Naive thymus-derived CD8-positive, alpha-beta T cell (primary cell): ENCODE measurements at places on chromosomes 7 and 10. TPM values are rescaled to one million over a fixed set of nuclear protein-coding genes. Genes with fewer than 3 reads are reported as not detected.
A peak's percentile ranks its signal among the peaks of the same experiment; 100 is the strongest.

- no peak overlapping the region for H3K27ac ChIP-seq
- H3K27me3 ChIP-seq = no peaks in the 10 kb centered on the region
- no peaks in the 10 kb centered on the region for H3K36me3 ChIP-seq
- no peaks in the 10 kb centered on the region for H3K4me1 ChIP-seq
- no peak overlapping the region for H3K4me3 ChIP-seq
Measured at GRCh38 chr10:60816628-60817397, 38.5 kb downstream of the CDK1 start.

Gene HOXA3
- polyA plus RNA-seq = not detected

Gene ASB4
- polyA plus RNA-seq = not detected

DNA sequence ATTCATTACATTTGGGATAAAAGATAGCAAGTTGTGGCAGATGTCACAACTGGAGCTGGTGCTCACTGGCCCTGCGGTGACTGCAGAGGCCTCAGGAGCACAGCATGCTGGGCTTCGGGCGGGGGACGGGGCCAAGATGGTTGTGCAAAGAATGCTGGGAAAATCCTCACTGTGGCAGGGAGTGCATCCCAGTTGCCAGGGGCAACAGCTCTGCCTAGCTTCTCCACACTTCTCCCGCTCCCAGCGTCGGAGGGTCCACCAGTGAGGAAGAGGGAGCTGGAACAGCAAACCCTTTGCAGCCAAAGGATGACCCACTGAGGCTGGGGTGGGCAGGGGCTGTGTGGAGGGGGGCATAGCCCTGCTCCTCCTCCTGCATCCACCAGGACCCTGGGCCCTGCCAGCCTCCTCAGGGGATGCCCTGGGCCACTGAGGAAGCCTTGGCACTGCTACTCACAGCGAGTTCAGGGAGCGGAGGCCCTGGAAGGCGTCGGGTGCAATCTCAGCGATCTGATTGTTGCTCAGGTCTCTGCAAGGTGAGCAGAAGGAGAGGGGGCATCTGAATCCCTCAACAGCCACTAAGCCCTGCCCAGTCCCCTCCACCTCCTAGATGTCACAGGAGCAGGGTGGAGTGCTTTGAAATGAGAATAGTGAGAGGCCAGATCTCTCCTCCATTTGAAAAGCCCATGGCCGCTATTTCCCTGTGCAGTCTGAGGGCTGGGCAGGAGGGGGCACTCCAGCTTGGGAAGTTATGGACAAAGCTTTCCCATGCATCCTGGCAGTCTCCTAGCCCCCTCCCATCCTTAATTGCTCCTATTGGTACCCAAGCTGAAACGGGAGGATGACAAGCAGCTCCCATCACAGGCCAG is 126.5 kb downstream of the SLIT1 start:
- DNase-seq = no peak
- H3K27ac ChIP-seq = no peak overlapping the region
- no peaks in the 10 kb centered on the region for H3K4me1 ChIP-seq
- H3K36me3 ChIP-seq = no peaks in the 10 kb centered on the region
- no peak overlapping the region for H3K4me3 ChIP-seq
- no peaks in the 10 kb centered on the region for H3K27me3 ChIP-seq

Gene ARMC10
- polyA plus RNA-seq = 38.3 TPM

Gene PLEKHS1
- not detected for polyA plus RNA-seq

DNA sequence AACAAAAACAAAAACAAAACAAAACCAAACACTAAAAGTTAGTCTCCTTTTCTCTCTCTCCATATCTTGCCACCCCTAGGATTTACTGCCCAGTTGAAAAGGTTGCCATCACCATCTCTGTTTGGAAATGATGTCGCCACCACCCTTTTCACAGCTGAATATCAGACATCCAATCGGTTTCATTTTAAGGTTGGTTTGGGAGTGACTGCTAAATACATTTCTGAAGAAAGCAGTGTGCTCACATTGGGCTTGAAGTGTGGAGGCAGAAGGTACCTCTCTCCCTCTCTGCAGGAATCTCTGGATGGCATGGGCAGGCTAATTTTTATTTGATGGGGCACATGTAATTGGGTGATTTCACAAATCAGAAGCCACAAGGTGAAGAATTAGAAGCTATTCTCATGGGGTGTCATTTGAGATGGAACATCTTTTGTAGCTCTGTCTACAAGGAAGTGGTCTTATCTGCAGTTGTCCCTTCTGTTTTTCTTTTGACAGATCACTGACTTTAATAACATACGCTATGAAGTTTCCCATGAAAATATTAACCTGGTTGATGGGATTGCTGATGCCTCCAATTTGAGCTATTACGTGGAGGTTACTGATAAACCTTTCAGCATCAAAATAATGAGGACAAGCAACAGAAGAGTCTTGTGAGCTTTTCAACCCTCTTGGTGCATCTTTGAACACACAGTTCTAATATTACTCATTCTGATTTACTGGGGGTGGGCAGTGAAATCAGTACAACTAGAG is 20.1 kb downstream of the MGAM2 start:
- H3K27ac ChIP-seq = no peak overlapping the region
- H3K36me3 ChIP-seq = no peaks in the 10 kb centered on the region
- H3K4me3 ChIP-seq = no peak overlapping the region
- DNase-seq = no peak

Gene SLIT1
- polyA plus RNA-seq = not detected

Gene PRKG1
- not detected for polyA plus RNA-seq

DNA sequence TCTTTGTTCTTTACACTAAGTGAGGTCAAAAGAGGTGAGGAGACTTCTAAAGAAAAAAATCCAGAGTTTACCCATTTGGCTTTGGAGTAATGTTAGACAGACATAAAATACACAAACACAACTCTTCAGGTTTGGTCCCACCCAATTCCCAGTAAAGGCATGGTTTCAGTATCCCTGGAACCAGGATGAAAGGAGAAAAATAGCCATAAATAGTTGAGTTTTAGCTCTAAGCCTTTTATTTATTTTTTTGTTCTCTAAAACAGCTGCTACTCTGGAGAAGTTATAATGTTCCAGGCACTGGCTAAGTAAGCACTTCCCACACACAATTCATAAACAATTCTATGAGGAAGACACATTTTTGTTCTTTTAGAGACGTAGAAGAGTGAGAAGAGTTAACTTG is 4.0 kb downstream of the ABCB1 start:
- H3K4me1 ChIP-seq = peaks cover 37% of the 10 kb centered on the region
- H3K36me3 ChIP-seq = no peaks in the 10 kb centered on the region
- no peak for DNase-seq
- no peak overlapping the region for H3K27ac ChIP-seq

DNA sequence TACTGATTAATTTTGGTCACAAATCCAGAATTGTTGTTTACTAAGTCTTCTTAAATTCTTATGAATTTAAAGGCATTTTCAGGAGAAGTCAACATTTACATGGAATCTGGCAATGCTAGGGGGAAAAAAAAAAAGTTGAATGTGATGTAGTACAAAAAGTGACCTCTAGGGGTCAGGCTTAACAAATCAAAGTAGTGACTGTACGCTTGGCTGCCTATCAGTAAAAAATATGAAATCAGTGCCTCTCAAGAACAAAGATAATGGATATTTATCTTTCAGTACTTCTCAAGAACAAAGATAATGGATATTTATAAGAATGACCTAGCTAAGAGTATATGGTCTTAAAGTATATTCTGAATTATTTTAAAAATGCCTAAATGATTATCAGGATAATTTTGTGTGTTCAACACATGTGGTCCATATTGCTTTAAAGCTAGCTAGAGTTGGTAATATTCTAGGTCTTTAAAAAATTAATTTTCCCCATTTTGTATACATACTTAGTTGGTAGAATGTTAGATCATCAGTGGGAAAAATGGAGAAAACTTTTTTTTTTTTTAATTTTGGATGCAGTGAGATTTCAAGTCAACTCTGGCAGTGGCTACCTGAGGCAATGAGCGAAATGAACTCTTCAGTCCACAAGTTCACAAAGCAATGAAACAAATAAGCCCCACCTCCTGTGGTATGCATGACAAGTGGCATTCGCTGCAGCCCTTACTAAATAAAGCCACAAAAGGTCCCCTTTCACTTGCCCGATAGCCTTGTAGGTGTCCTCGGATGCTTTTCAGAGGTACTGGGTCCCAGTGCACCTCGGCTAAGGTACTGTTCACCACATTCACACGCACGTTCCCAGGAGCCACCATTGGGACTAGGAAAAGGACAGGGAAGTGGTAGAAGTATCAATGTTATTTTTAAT is 51.2 kb upstream of the LAMB4 start:
- DNase-seq = peak; percentile 4
- peaks cover 22% of the 10 kb centered on the region for H3K36me3 ChIP-seq
- no peak overlapping the region for H3K27ac ChIP-seq
- H3K4me3 ChIP-seq = no peak overlapping the region
- H3K27me3 ChIP-seq = no peaks in the 10 kb centered on the region
